Lung microvascular endothelial cell (primary cell): ENCODE measurements at places on chromosomes 4 and X. TPM values are rescaled to one million over a fixed set of nuclear protein-coding genes. Genes with fewer than 3 reads are reported as not detected.

The USP26 gene
- total RNA-seq, result not detected in 2 replicates

DNA sequence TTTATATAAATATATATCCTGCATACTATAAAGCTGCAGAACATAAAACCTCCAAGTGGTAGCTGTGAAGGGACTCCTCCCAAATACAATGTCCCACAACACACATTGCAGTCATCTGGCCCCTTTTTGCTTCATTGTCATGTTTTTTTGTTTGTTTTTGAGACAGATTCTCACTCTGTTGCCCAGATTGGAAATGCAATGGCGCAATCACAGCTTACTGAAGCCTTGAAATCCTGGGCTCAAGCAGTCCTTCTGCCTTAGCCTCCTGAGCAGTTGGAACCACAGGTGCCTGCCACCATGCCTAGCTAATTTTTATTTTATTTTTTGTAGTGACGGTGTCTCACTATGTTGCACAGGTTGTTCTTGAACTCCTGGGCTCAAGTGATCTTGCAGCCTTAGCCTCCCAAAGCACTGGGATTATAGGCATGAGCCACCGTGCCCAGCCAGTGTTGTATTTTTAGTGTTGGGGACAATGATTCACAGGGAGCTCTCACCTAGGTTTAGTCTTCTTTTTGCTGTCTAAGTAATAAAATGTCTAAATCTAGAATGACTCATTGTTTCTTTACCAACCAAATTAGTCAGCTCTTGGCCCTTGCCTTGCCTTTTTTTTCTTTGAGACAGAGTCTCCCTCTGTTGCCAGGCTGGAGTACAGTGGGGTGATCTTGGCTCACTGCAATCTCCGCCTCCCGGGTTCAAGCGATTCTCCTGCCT lies 24.0 kb upstream of the XIAP start:
- DNase-seq, result peak; percentile 54

The HTRA3 gene
- 1.2 and 2.6 TPM in 2 replicates for total RNA-seq

The MAGEB10 gene
- total RNA-seq, result not detected in 2 replicates

DNA sequence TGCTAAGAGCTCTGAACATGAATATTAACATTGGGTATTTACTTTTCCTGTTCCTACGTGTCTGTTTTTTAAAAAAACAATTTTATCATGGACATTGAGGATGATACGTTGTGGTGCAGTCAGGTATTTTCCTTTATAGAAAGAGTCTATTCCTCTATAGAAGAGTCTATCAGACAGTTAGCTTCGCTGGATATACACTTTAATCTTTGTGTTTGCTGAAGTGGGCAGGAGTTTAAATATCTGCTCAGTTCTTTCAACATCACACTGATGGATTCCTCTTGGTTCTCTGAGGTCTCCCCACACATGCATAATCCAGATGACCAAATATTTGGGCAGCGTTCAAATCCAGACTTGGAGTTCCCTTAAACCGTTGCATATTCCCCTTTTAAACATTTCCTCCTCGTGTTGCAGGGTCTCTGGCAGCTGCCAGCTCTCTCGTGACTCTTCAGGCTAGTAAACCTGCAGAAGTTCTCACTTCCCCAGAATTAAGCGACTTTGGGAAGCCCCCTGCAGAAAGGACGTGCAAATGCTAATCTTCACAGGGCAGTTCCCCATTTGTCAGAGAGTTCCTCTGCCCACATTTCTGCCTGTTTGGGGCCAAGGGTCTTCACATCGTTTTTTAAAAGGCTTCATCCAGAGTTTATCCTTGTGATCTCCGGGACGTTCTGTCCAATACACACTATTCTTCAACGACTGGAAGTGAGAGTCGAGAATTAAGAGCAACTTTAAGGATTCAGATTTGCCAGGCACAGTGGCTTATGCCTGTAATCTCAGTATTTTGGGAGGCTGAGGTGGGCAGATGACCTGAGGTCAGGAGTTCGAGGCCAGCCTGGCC lies 20.5 kb upstream of the DHRSX start:
- no peak for DNase-seq

The CDX4 gene
- total RNA-seq, result not detected in 2 replicates

- DNase-seq, result no peak
These were observed 91.2 kb upstream of the SOD3 start for GRCh38 chr4:24704149-24704548.

The CYSLTR1 gene
- not detected in 2 replicates for total RNA-seq

The COX7B gene
- total RNA-seq, result 399 and 400 TPM in 2 replicates

DNA sequence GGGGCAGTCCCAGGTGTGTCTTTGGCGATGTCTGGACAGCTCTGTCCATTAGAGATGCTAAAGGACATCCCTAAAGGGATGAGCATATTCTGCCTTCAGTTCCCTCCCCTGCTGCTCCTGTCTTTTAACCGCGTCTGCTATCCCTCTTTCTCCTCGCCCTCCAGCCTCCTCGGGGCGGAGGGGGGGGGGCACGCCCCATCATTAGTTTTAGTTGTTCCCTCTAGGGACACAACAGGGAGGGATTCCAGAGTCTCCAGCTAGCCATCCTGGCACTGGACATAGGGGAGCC lies 1.1 kb downstream of the MSL3 start:
- DNase-seq, result peak; percentile 3

The RBMX2 gene
- total RNA-seq, result 19.6 and 20.5 TPM in 2 replicates

The ODAPH gene
- not detected in 2 replicates for total RNA-seq
